Ureter (tissue), 1 donor: ENCODE measurements at places on chromosomes 4 and X.

GRCh38 chrX:1592470-1593142, 1.2 kb downstream of the AKAP17A start:
- DNase-seq: no peak

DNA sequence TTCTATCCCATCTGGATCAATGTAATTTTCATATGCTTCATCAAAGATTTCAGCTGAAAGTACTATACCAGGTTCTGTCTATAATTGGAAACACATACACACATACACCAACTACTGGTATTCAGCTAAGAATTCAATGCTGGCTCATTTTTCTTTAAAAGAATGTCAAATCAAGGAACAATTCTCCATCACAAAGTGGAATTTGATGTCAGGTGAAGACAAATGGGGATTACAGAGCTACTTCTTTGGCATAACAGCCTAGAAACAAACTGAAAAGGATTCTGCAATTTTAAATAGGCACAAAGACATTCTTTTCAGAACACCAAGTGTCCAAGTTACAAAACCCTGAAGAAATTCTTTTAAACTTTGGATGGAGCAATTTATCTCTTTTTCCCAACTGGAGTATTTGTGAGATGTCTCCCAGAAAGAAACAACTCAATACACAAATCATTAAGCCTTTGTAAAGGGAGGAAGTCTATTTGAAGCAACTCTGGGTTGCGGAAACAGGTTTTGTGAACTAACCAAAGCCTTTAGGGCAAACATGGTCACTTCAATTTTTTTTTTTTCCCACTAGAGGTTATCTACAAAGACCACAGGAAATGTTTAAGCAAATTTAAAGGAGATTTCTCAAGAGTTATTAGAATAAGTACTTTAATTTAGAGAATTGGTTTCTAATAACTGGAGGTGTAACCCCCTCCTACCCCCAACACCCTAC, 1.9 kb upstream of the FAM9C start:
- DNase-seq: no peak

- DNase-seq: no peak
These were observed 164.0 kb upstream of the MBNL3 start for GRCh38 chrX:132652871-132653270.

- DNase-seq: no peak
These were observed 28.2 kb upstream of the CHRNA9 start for GRCh38 chr4:40306976-40307375.

GRCh38 chrX:110268886-110269285, 49.0 kb downstream of the AMMECR1 start:
- no peak for DNase-seq

DNA sequence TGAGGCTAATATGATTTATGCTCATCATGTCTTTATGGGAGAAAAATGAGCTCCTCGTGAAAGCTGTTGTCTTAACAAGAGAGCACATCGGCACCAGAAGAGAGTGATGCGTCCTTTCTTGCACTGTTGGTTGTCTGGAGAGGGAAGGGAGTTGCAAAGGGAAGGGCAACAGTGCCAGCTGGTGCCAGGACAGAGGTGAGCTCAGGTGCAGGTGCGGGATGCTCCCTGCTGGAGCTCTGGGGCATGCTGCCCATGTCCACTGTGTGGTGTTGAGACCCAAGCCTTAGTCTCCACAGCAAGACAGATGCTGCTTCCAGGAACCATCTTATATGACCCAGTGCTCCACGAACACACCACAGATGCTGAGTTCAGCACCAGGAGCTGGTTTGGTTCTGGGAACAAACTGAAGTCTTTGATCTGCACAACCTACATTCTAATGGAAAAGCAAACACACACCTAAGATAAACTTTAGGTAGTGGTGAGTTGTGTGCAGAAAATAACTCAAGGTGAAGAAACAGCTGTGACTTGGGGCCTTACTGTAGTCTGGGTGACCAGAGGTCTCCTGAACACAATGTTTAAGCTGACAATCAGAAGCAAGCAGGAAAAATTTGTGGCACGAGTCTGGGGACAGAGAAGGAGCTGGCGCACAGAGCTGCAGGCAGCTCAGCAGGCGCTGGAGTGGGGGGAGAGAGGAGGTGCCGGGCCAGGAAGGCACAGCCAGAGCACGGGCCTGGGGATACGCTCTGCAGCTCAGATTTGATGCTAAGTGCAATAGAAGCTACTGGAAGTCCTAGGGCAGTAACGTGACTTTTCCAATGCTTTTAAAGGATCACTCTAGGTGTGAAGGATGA, 73.2 kb downstream of the HAUS3 start:
- DNase-seq: no peak

GRCh38 chrX:128436397-128437103, 384.3 kb upstream of the ACTRT1 start:
- DNase-seq: no peak

GRCh38 chr4:57462843-57463242, 352.7 kb upstream of the IGFBP7 start:
- no peak for DNase-seq
